ENCODE measurements at places on chromosomes 5 and 9.

- DNase-seq: no peak
Observed at GRCh38 chr9:129109537-129109903, 1.1 kb downstream of the CRAT start.

DNA sequence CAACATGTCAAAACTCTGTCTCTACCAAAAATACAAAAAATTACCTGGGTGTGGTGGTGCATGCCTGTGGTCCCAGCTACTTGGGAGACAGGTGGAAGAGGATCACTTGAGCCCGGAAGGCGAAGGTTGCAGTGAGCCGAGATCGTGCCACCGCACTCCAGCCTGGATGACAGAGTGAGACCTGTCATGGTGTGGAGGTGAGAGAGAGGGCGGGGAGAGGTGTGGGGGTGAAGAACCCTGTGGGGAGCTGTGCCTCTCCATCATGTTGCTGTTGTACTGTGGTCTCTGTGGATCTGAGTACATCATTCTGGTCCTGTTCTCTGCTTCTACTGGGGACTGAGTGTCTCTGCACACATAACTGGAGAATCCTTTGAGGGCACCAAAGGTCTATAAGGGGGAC is 11.3 kb upstream of the SLC34A1 start:
- DNase-seq: no peak

DNA sequence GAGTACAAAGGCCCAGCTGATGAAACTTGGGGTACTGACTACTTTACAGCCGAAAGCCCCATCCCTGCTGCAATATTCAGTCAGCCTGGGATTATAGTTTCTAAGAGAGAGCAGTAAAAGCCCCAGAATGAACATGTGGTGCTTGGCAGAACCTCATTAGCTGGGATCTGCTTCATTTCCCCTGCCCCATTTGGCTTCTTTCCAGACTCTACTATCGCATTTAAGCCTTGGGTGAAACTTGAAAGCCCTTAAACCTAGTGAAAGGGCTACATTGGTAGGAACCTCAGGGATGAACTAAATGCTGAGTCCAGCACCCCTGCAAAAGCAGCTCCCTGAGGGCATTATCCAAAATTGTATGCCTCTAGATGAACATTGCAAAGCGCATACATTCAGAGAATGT is 631.1 kb downstream of the ACTL7B start:
- no peak for DNase-seq

DNA sequence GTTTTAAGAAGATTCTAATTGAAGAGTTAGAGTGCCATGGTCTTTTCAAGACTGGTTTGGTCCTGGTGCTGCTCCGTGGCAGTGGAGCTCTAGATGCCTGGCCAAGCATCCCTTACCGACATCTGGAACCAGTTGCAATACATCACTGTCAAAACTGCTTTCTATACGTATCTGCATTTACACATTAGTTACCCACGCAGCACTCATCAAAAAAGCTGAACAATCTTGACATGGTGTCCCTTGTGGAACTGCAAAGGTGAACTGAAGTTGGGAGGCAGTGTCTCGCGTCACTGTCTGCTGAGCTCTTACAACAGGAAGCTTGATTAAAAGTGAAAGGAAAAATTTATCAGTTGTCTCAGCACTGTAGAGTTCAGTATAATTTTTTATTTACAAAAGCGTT is 82.6 kb downstream of the PBX3 start:
- no peak for DNase-seq

DNA sequence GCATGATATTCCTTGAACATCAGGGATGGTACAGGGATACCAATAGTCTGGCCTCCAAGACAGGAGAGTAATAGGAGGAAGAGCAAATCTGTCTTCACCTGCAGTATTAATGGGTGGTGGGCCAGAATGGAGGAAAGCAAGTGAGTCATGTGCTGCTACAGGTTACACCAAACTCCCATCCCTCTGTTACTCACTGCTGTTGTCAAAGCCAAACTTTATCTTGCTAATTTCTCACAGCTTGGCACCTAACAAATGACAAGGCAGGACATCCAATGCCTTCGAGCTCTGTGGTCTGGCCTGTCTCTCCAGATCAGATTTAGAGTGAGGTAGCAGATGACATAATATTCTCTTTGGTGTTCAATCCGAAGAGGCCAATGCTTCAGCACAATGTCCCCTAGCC is 26.8 kb downstream of the PLAC8L1 start:
- no peak for DNase-seq

Measured in stimulated activated CD4-positive, alpha-beta T cell treated with anti-CD3 and anti-CD28 coated beads, Interleukin-1b, Interleukin-23, amount 100 ng/mL, for 1 hour (primary cell).